Stimulated activated CD8-positive, alpha-beta memory T cell treated with anti-CD3 and anti-CD28 coated beads, Interleukin-7, amount 100 ng/mL, for 1 hour (primary cell): ENCODE measurements at places on chromosomes 6 and 20.

DNA sequence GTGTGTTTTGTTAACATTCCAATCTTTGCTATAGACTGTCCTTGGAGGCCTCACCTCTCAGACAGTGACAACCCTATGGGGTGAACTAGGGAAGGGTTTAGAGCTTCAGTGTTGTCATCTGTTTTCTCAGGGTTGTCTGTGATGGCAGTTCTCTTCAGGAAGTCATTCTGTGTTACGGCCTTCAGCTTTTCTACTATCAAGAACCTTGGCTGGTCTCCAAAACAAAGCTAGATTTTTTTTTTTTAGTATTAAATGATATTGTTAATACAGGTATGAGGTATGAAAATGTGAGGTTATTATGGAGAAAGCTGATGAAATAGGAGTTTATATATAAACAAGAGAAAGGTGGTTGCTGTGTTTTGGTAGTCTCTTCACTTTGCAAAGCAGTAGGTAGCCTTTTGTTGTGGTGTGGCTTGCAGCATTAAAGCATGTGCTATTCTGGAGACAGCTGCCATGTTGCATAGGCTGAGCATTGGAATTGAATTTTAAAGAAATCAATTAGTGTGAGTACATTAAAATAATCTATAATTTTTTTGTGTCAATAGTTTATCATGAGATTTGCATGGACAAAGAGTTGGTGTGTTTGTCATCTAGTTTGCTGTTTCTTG, 162.6 kb downstream of the CARMIL1 start:
- DNase-seq: no peak

DNA sequence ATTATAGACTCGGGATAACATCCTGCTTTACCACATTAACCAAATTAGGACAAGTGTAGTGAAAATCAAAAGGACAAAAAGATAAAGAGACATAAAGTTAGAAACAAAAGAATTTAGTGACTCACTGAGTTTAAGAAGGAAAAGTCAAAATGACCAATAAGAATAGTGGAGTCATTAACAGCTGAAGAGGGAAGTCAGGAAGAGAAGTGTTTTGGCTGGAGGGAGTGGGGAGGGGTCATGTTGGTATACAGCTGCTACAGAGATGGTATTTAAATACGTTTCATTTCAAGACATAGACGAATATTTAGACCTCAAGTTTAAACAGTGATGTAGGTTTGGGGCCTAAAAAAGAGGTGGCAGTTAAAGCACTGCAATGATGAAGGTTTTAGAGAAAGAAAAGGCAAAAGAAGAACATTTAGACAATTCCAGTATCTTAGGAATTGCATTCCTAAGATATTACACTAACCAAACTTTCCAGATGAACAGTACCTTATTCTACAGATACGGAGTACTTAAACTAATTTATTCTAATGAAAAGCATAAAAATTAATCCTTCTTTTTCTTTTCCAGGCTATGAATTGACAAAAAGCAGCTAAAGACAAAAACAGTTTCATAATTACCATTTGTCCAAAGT, 10.6 kb downstream of the FKBP5 start:
- DNase-seq: no peak

GRCh38 chr6:169648092-169648491, 53.7 kb downstream of the WDR27 start:
- no peak for DNase-seq

DNA sequence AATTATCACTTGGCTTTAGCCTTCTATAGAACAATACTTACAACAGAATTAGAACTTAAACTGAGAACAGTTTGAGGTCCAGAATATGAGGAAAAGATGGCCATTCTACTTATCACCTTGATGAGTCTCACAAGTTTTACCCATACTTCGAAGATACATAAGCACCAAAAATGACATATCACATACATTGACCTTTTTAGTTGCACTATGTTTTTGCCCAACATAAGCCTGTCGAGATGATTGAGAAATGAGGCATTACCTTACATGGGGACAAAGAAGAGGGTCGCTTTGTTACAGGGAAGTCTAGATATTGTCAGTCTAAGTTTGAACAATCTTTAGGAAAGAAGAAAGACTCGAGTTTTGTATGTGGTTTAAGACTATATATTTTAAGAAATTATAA, 48.4 kb upstream of the MEI4 start:
- no peak for DNase-seq

DNA sequence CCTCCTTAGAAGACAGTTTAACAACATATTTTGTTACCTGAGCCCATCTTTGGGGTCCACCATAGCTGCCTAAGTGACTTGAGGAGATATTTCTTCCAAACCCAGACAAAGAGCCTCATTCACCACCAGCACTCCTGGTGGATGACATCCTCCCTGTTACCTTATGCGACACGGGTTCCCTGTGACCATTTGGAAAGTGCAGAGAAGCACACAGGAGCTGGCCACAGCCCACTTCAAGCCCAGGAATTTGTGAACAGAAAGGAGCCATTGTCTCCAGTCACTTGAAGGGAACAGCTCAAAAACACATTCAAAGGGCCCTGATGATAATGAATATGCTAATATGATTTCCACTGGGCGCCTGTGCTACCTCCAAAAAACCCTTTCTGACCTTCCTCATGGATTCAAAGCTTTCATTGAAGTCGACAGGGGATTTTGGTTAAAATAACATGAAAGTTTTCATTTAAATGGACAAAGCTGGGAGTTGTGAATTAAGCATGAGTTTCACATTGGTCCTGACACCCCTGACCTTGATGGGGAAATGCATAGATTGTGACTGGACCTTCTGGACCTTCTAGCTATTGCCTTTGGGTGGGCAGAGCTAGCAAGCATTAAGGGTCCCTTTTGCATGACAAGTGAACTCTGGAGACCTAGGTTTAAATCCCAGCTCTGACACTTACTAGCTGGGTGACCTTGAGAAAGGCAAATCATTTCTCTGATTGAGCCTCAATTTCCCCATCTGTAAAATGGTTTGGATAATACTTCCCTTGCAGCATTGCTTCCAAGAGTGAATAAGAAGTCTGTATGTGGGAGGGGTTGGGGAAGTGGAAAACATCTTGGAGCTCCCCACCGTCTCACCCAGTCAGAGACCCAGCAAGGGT, 83.3 kb upstream of the SIRPA start:
- no peak for DNase-seq

DNA sequence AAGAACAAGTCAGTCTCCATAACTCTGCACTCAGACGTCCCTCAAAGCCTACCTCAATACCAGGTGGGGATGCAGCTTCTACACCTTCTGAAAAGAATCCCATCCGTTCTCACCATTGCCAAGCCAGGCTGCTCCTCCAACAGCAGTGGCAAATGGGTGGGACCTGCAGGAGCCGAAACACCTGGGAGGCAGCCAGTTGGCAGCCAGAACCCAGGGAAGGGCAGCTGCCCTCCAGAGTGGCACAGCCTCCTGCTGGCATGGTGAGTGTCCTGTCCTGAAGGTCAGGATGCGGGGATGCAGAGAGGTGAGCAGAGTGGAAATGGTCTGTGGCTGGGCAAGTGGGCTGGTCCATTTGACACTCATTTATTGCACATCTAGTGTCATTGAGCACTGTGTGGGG, 210.6 kb upstream of the CDH4 start:
- DNase-seq: no peak

DNA sequence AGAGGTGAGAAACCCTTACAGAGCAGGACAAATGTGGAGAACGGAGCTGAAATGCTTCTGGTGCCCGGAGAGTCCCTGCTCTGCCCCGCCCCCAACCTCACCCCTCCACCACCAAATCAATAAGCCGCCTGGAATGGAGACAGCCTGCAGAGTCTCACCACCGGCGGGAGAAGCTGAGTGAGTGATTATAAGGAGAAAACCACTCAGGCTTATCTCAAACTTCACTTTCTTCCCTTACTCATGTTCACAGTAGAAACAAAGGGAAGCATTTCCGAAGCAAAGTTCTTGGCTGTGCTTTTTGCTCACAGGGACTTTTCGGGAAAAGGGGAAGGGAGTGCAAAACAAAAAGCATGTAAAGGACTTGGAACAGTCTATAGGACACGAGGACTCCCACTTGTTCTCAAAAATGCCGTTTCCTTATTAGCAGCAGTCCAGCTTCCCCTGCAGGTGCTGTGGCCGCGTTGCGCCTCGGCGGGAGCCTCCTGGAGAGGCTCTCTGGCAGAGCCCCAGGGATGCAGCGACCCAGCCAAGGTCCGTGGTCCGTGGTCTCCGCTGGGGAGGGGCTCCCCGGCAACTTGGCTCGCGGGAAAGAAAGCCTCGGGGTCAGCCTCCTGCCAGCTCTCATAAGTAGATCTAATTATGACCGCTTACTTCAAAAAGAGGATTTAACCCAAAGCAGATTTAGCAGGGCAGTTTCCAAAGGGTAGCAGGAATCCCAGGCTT, 64.8 kb upstream of the TMEM30A start:
- no peak for DNase-seq

DNA sequence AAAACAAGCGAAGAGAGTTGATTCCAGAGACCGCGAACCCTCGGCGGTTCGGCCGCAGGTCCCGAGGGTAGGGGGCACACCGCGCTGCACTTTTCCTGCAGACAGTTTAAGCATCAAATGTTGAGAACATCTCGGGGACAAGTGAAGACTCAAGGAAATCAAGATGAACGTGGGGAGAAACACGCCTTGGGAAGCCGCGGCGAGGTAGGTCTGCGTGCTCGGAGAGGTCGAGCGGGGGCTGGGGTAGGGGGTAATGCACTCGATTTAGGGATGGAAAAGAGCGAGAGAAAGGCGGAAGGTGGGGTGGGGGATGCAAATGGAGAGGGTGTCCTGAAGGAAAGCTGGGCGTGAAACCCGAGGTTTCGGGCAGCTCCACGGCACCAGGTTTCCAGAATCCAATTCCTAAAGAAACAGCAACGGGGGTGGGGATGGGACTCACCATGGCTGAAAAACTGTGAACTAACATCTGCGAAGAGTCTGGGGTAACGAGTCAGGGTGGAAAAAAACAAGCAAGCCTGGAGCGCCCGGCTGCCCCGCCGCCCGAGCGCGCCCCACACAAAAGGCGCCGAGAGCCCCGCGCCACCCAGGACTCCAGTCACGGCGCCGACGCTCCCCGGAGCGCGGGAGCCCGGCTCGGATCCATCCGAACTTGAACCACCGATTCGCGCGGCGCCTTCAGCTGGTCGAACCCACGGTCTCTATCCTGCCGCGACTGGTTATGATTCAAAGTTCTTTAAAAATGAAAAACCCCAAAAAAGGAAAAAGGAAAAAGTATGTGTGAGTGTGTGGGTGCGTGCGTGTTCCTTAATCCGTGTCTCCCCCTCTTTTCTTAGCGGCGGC, 3.5 kb downstream of the TFAP2A start:
- DNase-seq: no peak

GRCh38 chr6:109336221-109336961, 45.9 kb downstream of the CD164 start:
- no peak for DNase-seq

- DNase-seq: no peak
These were observed 20.7 kb upstream of the PHACTR3 start for GRCh38 chr20:59583428-59584277.

DNA sequence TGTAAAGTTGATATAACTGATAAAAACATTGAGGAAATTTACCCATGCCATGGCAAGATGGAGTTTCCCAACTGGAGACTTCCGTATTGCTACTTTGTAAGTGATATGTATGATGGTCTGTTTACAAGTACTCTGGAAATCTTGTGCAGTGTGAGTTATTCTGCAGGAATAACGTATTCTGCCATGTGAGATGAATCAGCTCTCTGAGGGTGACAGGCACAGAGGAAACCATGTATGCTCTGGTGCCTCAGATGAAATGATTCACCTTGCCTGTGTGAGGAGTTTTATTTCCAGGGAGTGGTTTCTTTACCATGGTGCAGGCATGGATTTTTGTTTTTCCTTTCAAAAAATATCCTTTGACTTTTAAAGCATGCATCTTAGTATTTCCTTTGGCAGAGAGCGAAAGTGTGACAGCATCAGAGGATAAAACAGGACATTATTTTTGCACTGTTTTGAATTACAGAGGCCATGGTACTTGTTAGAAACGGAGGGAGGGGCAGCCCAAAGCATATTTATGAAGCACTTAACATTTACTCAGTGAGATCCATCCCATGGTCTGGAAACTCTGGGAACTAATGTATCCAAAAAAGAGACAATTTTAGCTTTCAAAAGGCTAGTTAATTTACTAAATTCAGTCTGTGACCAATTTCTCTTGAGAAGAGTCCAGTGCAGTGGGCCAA, 36.0 kb upstream of the MTRF1L start:
- no peak for DNase-seq

GRCh38 chr6:112470950-112471349, 123.8 kb downstream of the RFPL4B start:
- no peak for DNase-seq

DNA sequence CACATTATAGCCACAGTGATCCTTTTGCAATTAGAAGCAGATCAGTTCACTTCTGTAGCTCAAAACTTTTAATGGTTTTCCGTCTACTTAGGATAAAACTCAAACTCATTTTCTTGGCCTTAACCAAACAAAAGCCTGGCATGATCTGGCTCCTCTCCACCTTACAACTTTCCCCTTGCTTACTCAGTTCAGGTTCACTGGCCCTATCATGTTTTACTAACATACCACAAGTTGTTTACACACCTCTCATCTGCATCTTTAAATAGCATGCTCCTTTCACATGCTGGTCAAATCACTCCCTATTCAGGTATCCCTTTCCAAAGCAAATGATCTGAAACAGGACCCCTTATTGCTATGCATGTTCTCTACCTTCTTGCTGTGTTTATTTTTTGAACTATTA, 191.4 kb upstream of the FAM83B start:
- no peak for DNase-seq

- no peak for DNase-seq
These were observed 31.3 kb upstream of the PPP1R3G start for GRCh38 chr6:5053864-5054244.

- no peak for DNase-seq
These were observed 6.2 kb downstream of the GDF5 start for GRCh38 chr20:35431621-35432429.

DNA sequence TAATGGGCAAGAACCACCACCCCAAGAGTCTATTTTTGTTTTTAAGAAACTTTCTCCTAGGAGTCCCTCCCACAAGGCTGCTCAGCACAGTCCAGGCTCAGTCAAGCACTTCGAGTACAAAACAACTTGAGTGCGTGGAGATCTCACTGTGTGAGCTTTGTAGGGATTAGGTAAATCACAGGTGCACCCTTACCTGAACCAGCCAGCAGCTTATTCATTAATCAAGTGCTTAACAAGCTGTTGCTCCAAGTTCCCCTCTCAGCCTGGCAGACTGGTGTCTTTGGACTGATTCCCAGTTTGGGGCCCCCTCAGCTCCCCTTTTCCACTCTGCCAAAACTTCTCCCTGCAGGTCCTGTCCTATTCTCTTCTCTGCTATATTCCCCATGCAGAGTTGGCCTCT, 133.1 kb downstream of the LY86 start:
- DNase-seq: no peak

DNA sequence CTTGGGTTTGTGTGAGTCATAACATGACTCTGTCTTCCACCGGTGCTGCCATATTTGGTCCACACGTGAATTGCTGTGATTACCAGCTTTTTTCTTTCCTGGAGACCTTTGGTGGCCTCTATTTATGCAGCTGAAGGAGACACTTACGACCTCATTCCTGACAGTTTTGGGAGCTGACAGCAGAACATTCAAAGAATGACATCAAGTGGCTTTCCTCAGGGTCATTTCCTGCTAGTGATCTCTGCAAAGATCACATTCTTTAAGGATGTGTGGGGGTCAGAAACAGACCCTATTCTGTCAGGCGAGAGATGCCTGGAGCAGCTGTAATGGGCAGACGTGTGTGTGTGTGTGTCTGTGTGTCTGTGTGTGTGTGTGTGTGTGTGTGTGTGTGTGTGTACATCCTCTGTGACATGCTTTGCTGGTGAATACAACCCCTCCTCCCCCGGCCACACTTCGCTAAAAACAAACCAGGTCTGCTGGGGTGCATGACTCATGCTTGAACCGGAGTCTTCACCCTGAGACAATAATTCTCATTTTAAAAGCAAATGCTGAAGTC, 115.6 kb downstream of the TMEM170B start:
- DNase-seq: no peak

GRCh38 chr6:54981276-54981609, 134.7 kb downstream of the FAM83B start:
- no peak for DNase-seq
